Natural killer cell treated with Interleukin-12 subunit alpha and Interleukin-12 subunit beta and Interleukin-15 and Interleukin-18, amount 100 ng/mL, for 72 hours (primary cell): ENCODE measurements at places on chromosomes 4 and X. TPM values are rescaled to one million over a fixed set of nuclear protein-coding genes. Genes with fewer than 3 reads are reported as not detected.

The NPY2R gene
- total RNA-seq: not detected

The PLP1 gene
- not detected for total RNA-seq

The HELQ gene
- total RNA-seq: 12.7 TPM

The GPC3 gene
- not detected for total RNA-seq

The PPARGC1A gene
- total RNA-seq: not detected

The ASB9 gene
- not detected for total RNA-seq
